ENCODE measurements at places on chromosomes 7 and 10.

DNA sequence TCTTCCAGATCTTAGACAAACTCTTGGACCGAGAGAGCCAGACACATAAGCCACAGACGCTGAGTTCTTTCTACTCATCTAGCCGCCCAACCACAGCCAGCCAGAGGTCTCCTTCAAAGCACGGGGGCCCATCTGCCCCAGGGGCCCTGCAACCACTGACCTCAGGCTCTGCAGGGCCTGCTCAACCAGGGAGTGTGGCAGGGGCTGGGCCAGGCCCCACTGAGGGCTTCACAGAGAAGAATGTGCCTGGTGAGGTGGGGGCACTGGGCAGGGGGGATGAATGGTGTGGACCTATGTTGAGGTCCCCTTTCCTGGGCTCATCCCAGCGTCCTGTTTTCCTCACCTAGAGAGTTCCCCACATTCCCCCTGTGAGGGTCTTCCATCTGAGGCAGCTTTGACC is 11.4 kb downstream of the ZSWIM8 start:
- DNase-seq, result no peak

- no peak for DNase-seq
Observed at GRCh38 chr10:100775386-100775785, 30.0 kb downstream of the PAX2 start.

GRCh38 chr7:12398186-12398585 is 5.5 kb downstream of the VWDE start:
- no peak for DNase-seq

DNA sequence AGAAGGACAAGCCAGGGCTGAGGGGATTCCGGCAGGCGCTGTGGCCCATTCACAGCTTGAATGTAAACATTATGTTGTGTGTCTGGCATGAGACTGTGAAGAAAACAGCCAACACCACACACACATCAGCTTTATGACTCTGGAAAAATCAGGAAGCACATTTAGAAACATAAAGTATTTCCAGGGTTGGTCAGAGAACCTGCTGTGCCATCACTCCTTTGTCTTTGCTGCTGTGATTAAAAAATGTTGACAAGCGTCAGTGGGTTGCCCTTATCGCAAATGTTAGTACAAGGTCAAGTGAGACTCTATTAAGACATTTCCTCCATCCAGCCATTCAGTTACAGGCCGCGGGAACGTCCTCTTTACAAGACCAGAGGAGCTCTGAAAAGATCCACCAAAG is 95.4 kb downstream of the TAX1BP1 start:
- DNase-seq, result no peak

- no peak for DNase-seq
Observed at GRCh38 chr7:150321788-150322113, 1.4 kb upstream of the LRRC61 start.

DNA sequence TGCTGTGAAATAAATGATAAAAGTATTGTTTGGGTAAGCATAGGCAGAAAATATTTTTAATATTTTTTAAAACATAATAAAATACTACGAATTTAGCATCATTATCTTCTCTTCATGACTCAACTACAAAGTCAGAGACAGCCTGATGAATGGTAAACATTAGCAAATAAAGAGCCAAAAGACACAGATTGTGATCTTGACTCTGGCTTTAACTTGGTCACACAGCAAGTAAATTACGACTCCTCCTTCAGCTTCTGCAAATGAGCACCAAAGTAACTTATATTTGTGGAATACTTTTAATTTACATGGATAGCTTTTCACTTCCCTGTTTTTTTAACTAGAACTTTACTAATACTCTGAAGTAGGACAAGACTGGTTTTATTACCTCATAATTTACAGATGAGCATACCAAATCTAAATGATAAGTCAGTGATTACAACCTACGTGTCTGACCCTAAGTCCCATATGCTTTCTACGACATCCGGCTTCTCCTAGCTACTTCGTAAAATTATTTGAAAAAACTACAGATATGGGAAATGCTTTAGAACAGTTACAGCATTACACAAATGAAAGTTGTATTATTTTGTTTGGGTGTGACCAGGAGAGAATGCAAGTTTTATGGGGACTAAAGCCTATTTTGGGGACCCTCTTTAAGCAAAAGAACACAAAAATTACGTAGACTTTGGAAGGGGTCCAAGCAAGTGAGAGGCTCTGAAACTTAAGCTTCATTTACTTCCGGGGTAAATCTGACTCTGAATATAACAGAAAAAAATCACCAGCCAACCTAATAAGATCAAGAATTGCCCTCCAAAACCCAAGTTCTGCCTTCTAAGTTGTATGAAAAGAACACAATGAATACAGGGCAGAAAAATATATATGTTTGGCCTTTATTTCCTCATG is 133.8 kb downstream of the CPEB3 start:
- no peak for DNase-seq

- no peak for DNase-seq
Observed at GRCh38 chr10:5509236-5509635, 9.9 kb upstream of the CALML5 start.

- DNase-seq, result peak; percentile 47
Observed at GRCh38 chr7:103447073-103447960, 1.3 kb upstream of the SLC26A5 start.
